Brain (organoid and tissue), 16 donors: ENCODE measurements at places on chromosomes 2 and 18. TPM values are rescaled to one million over a fixed set of nuclear protein-coding genes. Genes with fewer than 3 reads are reported as not detected.

Gene TUBB8B
- polyA plus RNA-seq, result 0.80 TPM

Gene ALK
- 0.41 TPM for polyA plus RNA-seq

Gene C2orf80
- polyA plus RNA-seq, result 3.3 TPM

Gene ADI1
- 50.4 TPM for polyA plus RNA-seq

Gene CNDP1
- polyA plus RNA-seq, result 90.4 TPM

Gene TMEM247
- polyA plus RNA-seq, result not detected

Gene ALPG
- not detected for polyA plus RNA-seq

Gene POLR1A
- 10.8 TPM for polyA plus RNA-seq

Gene TEKT4
- not detected for polyA plus RNA-seq

Gene ZNF385B
- polyA plus RNA-seq, result 2.4 TPM

Gene B3GNT7
- polyA plus RNA-seq, result 3.4 TPM

Gene SLC4A3
- 16.6 TPM for polyA plus RNA-seq

Gene CEP76
- 7.2 TPM for polyA plus RNA-seq

Gene KATNAL2
- 8.4 TPM for polyA plus RNA-seq

Gene ANKRD62
- polyA plus RNA-seq, result not detected

Gene SUCLG1
- 99.8 TPM for polyA plus RNA-seq

Gene FOSL2
- polyA plus RNA-seq, result 13.7 TPM

Gene FEV
- 5.9 TPM for polyA plus RNA-seq

Gene AMER3
- polyA plus RNA-seq, result 5.7 TPM

Gene ACADL
- polyA plus RNA-seq, result 0.81 TPM

Gene SLC14A1
- polyA plus RNA-seq, result 16.2 TPM

Gene MC5R
- not detected for polyA plus RNA-seq

Gene ITPRID2
- polyA plus RNA-seq, result 14.7 TPM

Gene ELP2
- polyA plus RNA-seq, result 49.6 TPM

Gene ALPI
- not detected for polyA plus RNA-seq

Gene ZNF2
- 2.8 TPM for polyA plus RNA-seq

Gene CRYBA2
- polyA plus RNA-seq, result 9.1 TPM

Gene PLA2R1
- 0.19 TPM for polyA plus RNA-seq

Gene MYO1B
- 35.7 TPM for polyA plus RNA-seq

Gene WBP1
- polyA plus RNA-seq, result 177 TPM

Gene BOLL
- not detected for polyA plus RNA-seq

Gene MERTK
- polyA plus RNA-seq, result 6.3 TPM

Gene ANO7
- 1.3 TPM for polyA plus RNA-seq

Gene NLRC4
- not detected for polyA plus RNA-seq

Gene C2orf15
- polyA plus RNA-seq, result 10.7 TPM
